ENCODE measurements at places on chromosomes 3 and 15.

DNA sequence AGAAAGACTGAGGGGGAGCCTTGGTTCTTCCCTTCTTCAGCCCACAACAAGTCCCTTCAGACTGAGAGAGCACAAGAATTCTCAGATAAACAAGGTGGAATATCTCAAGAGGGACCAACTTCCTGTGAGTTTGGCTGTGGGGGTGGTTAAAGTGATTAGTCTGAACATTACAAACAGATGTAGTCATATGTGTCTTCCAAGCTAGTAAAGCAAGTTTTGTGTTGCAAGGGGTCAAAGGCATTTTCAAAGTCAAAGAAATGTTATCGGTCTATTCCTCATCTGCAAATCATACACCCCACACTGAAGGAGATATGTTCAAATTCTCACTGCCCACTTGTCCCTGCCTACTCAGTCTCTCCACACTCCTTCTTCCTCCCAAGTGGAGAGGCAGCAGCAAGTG lies 242.5 kb downstream of the FAM43A start:
- no peak for DNase-seq

GRCh38 chr3:23796518-23796917 lies 9.2 kb upstream of the UBE2E1 start:
- DNase-seq, result no peak

DNA sequence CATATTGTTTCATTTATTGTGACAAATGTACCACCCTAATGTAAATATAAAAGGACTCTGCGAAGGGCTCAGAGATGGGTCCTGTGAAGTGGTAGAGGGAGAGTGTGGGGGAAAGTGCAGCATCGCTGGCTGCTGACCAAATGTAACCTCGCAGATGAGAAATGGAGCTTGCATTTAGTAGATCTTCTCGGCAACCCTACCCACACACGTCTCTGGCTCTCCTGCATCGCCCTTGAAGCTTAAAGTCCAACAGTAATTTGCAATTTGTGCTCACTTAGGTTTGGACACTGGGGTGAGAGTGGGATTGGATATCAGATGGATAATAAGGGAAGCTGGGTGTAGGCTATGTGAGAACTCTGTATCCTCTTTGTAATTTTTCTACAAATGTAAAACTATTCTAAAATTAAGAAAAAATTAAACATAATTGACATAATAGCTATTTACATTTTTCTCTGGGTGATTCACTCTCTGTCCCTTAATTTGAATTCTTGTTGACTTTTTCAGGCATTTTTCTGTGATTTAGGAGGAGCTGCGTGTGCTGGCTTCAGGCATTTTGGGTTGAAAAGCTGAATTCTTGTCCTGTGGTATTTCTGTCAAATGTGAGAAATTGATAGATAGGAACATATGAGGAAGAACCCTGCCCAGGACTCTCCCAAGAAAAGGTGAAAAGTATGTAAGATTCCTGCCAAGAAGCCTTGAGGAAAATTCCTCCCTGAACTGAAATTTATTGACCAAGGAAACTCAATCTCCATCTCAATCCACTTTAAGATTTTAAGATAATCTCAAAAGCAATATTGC lies 524.7 kb upstream of the MCTP2 start:
- no peak for DNase-seq

- DNase-seq, result no peak
Measured at GRCh38 chr3:80023010-80023409, 255.2 kb upstream of the ROBO1 start.

DNA sequence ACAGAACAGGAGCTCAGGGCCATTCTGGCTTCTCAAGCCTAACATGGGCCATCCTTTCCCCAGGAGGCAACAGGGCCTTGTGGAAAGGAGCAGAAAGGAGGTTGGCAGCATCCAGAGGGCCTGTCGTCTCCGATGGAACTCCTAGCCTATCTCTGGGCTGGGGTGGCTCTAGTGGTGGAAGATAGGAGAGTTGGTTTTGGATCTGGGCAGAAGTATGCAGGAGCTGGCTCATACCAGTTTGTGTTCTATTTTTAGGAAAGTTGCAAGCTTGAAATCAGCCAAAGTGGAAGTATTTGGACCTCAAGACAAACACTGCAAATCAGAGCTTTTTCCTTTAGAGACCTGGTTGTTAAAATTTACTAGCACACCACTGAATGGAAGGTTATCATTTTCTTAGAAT lies 35.4 kb upstream of the XCR1 start:
- DNase-seq, result no peak

DNA sequence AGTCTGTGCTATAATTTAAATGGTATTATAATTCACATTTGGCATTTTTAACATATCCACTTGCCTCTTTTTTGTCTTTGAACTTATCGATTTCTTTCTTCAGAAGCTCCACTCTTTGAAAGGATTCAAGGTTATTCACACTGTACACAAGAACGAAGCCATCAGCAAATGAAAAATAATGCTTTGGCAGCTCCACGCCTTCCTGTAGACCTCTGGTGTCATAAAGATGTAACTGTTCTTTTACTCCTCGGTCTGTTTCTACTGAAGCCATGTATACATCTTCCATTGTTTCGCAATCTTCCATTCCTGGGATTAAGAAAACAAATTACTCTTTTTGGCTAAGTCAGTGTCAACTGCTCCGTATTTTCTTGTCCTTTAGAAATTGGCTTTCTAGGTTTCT lies 16.0 kb downstream of the NKIRAS1 start:
- no peak for DNase-seq

GRCh38 chr3:170368921-170369320 lies 11.4 kb downstream of the SKIL start:
- DNase-seq, result no peak

- DNase-seq, result peak; percentile 62
Measured at GRCh38 chr15:90266061-90266431, 574 bp downstream of the NGRN start.

GRCh38 chr3:58411851-58412830 lies 21.5 kb downstream of the PDHB start:
- DNase-seq, result no peak

- no peak for DNase-seq
Measured at GRCh38 chr3:30448450-30449289, 157.7 kb upstream of the TGFBR2 start.

DNA sequence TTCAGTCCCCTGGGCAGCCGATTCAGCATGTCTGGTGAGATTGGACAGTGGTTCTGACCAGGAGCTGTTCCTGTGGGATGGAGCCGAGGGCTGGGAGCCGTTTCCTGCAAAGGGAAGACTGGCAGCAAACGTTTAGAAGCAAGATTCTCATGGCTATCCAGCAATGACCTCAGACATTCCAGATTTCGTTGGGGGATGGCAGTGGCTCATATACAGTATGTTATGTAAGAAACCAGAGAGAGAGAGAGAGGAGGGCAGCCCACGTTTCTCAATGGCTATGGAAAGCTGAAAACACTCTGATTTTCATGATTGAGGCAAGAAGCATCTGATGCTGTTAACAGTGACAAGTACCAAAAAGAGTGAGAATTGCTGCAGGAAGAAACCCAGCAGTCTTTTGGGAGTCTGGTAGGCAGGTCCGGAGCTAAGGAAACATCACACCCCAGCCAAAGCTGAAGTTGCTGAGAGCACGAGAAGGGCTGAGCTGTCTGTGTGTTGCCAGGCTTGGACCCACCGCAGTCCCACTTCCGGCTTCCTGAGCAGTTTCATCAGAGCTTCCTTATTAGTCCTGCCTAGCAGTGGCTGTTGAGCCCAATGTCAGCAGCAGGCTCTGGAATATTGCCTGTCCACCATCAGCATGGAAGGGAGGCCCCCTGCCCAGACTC lies 25.6 kb upstream of the VPS8 start:
- no peak for DNase-seq

DNA sequence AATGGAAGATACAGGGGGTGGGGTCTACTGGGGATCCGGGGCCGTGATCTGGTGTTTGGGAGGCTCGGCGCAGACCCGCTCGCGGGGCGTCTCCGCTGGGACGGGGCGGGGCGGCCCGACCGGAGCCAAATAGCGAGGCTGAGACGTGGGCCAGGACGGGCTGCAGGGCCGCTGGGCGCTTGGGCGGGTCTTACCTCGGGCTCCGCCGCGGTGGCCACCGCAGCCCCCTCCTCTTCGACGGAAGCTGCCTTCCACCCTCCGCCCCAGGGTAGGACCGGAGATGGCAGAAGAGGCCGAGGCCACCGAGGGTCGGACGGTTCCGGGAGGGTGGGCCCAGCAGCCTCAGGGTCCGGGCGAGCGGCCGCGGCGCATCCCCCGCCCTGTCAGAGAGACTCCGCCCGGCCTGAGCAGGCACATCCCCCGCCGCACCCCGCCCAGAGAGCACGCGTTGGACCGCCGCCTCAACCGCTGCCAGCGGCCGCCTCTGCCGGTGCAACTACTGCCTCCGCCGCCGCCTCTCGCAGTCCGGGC lies 399 bp downstream of the MYO9A start:
- peak; percentile 54 for DNase-seq

DNA sequence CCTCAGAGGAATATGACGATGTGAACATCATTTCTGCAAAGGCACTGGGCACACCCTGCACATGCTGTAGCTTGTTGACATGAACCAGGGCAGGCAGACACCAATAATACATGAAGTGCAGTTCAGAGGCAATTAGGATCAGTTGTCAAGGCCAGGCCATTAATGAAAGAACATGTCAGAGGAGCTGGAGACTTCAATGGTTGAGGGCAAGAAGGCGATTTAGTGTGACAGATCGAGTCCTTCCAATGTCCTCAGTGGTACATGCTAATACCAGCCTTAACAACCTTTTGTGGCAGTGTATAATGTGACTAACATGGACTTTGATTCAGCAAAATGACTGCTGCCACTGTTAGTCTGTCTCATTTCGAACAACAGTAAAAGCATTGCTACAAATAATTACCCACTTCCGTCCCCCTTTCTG lies 205.2 kb upstream of the NANOGP8 start:
- no peak for DNase-seq

GRCh38 chr15:85753261-85753660 lies 41.5 kb downstream of the KLHL25 start:
- DNase-seq, result no peak

GRCh38 chr15:26537663-26538062 lies 235.2 kb downstream of the GABRB3 start:
- no peak for DNase-seq

DNA sequence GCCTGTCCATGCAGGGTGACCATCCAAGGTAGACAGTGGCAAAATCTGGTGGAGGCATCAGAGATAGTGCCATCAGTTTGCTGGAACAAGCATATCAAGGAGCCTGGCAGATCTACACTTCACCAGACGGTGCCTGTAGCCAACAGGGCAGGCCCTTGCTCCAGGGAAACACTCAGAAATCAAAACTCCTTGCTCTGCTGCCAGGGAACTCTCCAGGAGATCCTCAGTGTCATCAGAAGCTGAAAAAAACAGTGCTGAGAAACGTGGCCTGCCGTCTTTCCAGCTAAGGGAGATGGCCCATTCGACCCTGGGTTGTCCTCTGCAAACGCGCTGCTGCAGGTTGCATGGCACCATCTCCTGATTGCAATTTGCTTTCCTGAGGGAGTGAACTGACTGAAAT lies 30.5 kb upstream of the ATP13A3 start:
- no peak for DNase-seq

DNA sequence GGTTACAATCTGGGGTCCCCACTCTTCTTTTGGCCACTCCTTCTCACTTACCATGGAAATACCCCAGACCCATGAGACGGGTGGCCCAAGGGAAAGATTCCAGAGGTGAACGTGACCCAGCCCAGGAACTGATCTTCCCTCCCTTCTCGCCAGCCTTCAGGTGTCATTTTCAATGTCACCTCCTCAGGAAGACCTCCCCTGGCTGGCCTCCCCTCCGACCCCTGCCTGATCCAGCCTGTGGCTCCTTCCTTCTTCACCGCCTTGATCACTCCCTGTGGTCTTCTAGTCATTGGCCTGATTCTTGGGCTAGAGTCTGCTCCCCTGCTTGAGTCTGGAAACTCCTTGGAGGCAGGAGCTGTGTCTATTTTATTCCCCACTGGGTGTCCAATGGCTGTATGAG lies 146.1 kb downstream of the SMAD6 start:
- DNase-seq, result no peak

- no peak for DNase-seq
Measured at GRCh38 chr3:29144807-29145206, 136.1 kb upstream of the RBMS3 start.

GRCh38 chr3:105584003-105584790 lies 217.5 kb downstream of the ALCAM start:
- no peak for DNase-seq

- DNase-seq, result no peak
Measured at GRCh38 chr3:16808393-16809107, 76.2 kb upstream of the PLCL2 start.

GRCh38 chr3:44845528-44846520 lies 15.9 kb upstream of the TMEM42 start:
- no peak for DNase-seq

DNA sequence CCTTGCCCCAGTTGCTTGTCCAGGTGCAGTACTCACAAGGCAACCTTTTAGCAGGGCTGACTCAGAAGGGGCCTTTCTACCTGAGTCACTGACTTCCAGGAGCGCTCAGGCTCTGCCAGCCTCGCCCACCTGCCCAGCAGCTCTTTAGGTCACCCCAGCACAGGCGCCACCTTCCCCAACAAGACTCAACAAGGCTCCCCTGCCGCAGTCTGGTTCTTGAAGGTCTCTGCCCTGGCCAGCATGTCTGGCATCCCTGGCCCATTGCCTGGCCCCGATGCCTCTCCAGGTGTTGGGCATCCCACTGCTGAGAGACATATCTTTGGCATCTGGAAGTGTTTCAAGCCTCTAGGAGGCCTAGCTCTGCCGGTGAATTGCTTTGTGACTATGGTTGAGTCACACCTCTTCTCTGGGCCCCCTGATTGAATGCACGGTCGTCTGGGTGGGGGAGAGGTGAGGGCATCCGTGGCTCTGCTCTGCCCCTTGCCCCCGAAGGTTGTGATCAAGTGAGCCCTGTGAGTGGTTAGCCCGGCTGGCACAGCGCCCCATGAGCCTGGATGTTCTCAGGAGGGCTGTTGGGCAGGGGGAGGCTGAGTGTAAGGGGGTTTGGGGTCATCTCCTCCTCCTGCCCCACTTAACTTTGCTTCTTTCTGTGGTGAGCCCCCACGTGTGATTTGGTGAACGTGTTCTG lies 21.6 kb downstream of the SNX33 start:
- DNase-seq, result no peak

GRCh38 chr3:56556908-56557830 lies at the start of gene CCDC66:
Gene CCDC66, plus strand, starts transcription at chr3:56557175. Its CDS starts 68 bp downstream, at chr3:56557243.
- peak; percentile 95 for DNase-seq

DNA sequence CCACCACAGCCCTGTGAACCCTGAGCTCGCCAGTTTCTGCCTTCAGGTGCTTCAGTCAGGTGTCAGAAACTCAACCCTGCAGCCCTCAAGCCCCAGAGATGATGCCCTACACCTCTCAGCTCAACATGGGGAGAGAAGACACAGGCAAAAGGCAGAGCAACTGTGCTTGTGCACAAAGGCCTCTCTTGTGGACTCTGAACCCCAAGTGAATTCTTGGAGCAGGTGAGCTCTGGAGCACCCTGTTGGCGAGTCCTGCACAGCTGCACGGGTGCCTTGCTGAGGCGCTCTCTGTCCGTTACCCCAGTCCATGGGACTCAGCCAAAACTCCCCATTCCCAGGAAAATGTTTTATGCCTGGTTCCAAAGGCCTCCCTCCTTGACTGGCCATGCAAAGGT lies 197.0 kb downstream of the KLF13 start:
- DNase-seq, result no peak

DNA sequence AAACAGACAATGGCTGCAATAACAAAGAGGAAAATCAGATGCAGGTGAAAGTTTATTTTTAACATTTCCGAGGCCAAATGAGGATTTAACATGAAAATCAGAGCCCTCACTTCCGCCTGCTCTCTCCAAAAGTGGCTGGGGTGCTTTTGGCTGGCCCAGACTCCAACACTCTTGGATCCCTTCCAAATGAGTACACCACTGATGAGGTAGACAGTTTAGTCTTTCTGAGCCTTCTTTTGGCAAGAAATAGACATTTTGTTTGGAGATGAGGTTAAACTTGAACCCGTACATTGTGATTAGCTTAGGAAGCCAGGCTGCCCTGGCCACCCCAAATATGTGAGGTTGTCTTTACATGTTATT lies 51.0 kb upstream of the TRA2B start:
- no peak for DNase-seq

Measured in CD4-positive, alpha-beta memory T cell (primary cell).